Germinal center (tissue), 1 donor: ENCODE measurements at places on chromosomes 13 and 19.

DNA sequence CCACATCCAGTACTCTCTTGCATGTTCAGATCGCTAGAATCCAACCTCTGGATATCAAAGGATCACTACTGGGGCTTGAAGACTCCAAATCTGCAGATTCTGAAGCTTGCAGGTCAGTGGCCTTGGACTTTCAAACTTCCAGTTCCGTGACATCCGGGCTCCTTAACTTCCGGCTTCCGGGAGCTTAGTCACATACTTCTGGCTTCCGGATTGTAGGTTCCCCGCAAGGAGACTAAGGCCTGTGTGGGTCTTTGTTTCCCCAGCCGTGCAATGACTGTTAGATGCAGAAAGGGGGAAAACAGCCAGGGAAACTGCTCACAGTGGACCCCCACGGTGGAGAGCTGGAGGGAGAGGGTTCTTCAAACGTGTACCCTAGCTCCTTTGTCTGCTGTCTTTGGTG, 41.4 kb downstream of the ZNF333 start:
- no peak for DNase-seq

GRCh38 chr13:21608961-21609360, 5.0 kb upstream of the MICU2 start:
- no peak for DNase-seq

GRCh38 chr13:112775791-112776279, 86.0 kb downstream of the ATP11A start:
- no peak for DNase-seq

DNA sequence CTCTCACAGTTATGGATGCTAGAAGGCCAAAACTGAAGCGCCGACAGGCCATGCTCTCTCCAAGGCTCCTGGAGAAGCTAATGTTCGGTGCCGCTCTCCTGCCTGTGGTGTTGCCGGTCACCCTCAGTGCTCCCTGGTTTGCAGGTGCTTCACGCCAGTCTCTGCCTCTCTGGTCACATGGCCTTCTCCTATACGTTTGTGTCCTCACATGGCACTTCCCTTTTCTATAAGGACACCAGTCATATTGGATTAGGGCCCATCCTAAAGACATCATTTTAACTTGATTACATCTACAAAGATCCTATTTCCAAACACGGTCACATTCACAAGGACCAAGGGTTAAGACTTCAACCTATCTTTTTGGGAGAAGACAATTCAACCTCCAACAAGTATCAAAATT, 671.3 kb upstream of the ARGLU1 start:
- no peak for DNase-seq

- no peak for DNase-seq
Measured at GRCh38 chr13:60260440-60260839, 96.7 kb upstream of the DIAPH3 start.

- no peak for DNase-seq
Measured at GRCh38 chr13:33367926-33368325, 82.4 kb upstream of the STARD13 start.

- no peak for DNase-seq
Measured at GRCh38 chr19:12799742-12800465, 1.7 kb downstream of the PRDX2 start.

GRCh38 chr13:113884821-113885220, 20.9 kb upstream of the GAS6 start:
- no peak for DNase-seq

DNA sequence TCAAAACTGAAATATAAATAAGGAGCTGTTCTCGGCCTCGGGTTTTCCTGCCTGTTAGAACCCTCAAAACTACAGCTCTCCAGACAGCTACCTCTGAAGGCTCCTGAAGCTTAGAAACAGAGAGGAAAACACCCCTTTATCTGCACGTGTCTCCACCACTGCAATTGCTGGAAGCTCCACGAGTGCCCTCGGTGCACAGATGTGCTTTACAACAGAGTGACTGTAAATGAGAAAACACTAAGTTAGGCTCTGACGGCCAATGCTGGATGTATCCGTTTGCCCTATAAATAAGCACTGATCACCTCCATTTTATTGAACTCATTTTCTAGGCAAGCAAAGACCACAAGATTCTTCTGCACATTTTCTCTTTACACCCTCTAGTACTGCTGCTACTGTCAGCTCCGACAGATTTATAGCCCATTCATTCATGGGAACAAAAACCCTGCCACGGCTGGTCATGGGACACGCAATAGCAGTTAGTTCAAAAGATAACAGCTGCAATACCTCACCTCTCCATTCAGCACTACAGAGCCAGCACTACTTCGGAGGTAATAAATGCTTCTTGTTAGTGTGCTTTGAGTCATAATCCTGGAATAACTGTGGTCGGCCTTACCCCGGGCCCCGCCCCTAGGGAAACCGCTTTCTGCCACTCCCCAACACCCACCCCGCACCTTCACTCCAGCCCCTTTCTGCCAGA, 241.1 kb upstream of the ZNF507 start:
- no peak for DNase-seq

- DNase-seq, result no peak
Measured at GRCh38 chr13:37706041-37706440, 107.5 kb upstream of the POSTN start.

DNA sequence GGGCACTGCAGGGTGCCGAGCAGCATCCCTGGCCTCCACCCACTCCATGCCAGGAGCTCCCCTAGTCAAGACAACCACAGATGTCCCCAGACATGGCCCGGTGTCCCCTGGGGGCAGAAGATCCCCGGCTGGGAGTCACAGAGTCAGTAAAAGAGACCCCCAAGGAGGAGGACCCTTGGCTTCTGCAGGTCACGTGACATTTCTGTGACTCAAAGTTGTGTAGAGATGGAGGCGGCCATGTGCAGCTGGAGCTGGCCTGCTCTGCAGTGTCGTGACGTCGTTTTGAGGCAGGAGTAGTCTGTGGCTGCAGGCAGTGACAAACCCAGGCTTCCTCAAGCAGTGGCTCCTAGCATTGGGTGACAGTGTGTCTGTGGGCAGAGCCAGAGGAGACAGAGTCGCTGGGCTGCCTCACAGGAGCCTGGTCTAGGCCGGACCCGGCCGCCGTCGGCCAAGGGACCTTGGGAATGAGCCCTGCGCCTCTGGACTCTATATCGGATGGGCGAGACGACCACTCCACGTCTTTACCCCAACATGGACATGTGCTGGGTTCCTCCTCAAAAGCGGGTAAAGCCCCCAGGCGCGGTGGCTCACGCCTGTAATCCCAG, 7.7 kb upstream of the DIRAS1 start:
- no peak for DNase-seq

DNA sequence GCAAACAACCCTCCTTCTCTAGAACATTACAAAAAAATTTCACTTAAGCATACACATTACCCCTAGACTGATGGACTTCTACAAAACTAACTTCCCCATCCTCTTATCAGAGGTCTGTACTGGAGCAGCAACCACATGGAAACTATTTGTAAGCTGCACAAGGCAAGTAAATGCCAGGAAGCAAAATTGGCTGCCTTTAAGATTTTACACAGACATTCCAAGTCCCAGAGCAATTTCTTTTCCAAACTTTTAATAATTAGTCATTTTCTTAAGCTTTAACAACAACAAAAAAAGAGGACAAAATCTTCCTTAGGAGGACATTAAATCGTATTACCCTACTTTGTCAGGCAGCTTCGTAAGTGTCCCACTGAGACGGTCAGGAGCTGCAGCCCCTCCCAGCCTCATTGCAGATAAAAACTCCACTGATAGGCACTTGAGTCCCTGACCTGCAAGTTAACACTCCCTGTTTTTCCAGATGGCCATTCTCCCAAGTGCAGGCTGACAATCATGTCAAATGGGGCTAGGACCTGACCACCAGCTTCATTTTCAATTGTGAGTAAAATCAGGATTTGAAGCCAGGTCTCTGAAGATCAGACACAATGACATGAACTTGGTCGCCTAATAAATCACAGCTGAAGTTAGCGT, 680.1 kb downstream of the DIAPH3 start:
- no peak for DNase-seq

DNA sequence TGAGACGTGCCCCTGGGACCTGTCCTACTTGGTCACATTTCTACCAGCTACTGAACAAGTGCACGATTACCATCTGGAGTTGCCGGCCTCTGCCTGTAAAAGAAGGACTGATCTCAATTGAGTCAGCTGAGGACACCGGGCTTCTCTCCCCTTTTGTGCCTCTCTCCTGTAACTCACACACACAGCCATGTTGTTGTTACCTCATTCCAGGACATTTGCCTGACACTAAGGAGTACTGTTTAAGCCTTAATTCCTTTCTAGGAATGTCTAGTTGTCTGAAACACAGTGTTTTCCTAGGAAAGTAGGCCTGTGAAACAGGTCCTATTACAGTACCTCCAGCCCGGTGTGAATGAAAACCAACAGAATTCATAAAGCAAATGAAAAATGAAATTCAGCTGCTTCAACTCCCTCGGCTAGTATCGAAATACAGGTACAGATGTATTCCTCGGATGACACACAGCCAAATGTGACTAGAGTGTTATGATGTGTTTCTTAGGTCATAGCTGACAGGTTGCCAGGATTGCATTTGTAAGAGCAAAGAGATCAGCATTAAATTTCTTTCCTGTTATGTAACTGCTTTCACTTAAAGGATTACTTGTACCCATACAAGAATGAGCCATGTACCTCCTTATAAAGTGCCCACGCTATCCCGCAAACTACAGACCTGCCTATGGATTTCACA, 152.0 kb upstream of the IRS2 start:
- DNase-seq, result no peak

- no peak for DNase-seq
Measured at GRCh38 chr13:85597790-85598500, 201.3 kb downstream of the SLITRK6 start.

- DNase-seq, result no peak
Measured at GRCh38 chr19:33194532-33194885, 379 bp downstream of the LRP3 start.

DNA sequence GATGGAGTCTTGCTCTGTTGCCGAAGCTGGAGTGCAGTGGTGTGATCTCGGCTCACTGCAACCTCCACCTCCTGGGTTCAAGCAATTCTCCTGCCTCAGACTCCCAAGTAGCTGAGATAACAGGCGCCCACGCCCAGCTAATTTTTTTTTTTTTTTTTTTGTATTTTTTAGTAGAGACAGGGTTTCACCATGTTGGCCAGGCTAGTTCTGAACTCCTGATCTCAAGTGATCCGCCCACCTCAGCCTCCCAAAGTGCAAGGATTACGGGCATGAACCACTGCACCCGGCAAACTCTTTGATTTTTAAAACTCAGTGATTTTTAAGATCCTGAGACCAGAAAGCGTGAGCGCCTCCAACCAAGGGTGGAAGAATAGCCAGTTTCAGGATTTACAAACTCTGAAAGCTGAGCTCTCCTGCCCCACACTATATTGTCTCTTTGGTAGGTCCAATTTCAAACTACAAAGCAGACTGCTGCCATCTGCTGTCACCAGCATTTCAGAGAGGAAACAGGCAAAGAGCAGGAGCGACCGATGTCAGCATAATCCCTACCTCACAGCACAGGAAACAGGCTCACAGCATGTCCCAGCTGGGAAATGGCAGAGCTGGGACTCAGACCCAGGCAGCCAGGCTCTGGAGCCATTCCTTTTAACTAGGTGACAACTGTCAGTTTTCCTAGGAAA, 9.2 kb downstream of the NOSIP start:
- no peak for DNase-seq

- no peak for DNase-seq
Measured at GRCh38 chr19:29018542-29018941, 194.4 kb downstream of the UQCRFS1 start.

- DNase-seq, result no peak
Measured at GRCh38 chr13:33134213-33134612, 118.0 kb downstream of the KL start.

GRCh38 chr19:36972571-36972970, 56.4 kb downstream of the ZNF568 start:
- no peak for DNase-seq

DNA sequence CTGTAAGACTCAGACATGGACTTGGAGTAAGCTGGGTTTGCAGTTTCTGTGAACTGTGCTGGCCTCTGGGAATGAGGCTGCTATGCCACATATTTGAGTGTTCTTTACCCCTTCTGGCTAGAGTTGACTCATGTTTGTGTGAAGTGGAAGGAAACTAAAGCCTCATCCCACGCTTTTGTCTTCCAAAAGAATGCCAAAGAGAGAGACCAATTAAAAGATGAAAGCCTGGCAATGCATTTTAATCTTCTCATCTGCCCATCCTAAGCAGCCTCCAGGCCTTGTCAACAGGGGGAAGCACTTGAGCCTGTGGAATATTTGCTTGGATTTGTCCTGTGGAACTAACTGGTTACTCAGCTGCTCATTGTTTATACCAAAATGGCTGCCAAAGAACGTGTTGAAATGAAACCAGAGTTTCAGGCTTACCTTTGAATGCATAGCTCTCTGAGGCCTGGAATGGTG, 49.1 kb downstream of the LMO7 start:
- no peak for DNase-seq

- DNase-seq, result no peak
Measured at GRCh38 chr13:91154558-91155353, 192.7 kb upstream of the MIR17HG start.

- DNase-seq, result no peak
Measured at GRCh38 chr13:71912524-71912923, 45.5 kb upstream of the DACH1 start.

- no peak for DNase-seq
Measured at GRCh38 chr19:2041433-2041682, 9.7 kb downstream of the MKNK2 start.

DNA sequence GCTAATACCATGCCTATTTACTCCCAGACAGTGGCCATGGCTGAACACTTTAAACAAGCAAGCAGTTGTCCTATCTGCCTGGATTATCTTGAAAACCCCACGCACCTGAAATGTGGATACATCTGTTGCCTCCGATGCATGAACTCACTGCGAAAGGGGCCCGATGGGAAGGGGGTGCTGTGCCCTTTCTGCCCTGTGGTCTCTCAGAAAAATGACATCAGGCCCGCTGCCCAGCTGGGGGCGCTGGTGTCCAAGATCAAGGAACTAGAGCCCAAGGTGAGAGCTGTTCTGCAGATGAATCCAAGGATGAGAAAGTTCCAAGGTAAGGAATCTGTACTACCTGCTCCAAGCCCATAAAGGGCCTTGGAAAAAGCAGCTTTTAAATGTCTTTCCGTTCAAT, 8.6 kb downstream of the RFPL4AL1 start:
- peak; percentile 48 for DNase-seq

DNA sequence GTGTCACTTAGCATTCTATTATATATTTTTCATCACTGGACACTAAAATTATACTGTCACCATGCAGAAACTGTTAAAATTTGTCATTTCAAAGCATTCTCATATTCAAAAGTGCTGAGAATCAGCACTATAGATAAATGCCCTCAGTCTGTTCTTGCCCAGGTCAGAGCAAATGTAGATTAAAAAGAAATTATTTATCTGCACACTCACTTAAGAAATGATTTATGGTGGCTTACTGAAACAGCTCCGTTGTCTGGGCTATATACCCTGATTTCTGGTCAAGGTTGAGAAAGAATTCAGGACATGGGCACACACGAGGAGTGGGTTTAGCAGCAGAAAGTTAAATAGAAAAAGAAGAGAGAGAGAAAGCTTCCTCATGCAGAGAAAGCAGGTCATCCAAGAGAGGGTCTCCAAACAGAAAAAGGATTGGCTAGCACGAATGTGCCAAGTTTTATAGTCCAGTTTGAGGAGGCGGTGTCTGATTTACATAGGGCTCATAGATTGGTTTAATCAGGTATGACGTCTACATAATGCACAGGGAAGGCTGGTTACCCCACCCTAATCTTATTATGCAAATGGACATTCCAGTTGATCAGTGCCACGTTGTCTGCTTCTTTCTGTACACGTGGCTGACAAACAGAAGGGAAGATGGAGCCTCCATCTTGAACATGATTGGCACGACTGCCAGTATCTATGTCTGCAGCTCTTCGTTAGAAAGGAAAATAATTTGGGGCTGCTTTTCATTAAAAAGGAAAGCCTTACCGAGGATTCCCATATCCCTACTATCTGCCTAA, 47.3 kb upstream of the N4BP2L1 start:
- no peak for DNase-seq
